ENCODE measurements at places on chromosomes 2 and 18.

GRCh38 chr2:44362207-44363015, 664 bp downstream of the CAMKMT start:
- peak; percentile 24 for DNase-seq
- no peaks in the 10 kb centered on the region for H3K36me3 ChIP-seq
- H3K27ac ChIP-seq, result peak overlapping the region; percentile 94
- no peaks in the 10 kb centered on the region for H3K27me3 ChIP-seq

DNA sequence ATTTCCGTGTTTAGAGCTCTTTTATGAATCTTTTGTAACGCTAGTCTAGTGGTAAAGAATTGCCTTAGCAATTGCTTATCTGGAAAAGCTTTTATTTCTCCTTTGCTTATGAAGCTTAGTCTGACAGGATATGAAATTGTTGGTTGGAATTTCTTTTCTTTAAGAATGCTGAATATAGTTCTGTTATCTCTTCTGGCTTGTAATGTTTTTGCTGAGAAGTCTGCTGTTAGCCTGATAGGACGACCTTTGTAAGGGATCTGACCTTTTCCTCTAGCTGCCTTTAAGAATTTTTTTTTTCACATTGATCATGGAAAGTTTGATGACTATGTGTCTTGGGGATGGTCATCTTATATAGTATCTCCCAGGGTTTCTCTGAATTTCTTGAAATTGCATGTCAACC, 101.1 kb downstream of the TRABD2A start:
- H3K36me3 ChIP-seq, result peaks cover 8% of the 10 kb centered on the region
- DNase-seq, result no peak
- H3K27ac ChIP-seq, result no peak overlapping the region
- H3K27me3 ChIP-seq, result no peaks in the 10 kb centered on the region

- DNase-seq, result no peak
- H3K27ac ChIP-seq, result no peak overlapping the region
- H3K36me3 ChIP-seq, result peaks cover 45% of the 10 kb centered on the region
- peaks cover 22% of the 10 kb centered on the region for H3K4me1 ChIP-seq
These were observed 249.3 kb upstream of the GULP1 start for GRCh38 chr2:188042412-188042811.

- H3K4me3 ChIP-seq, result no peak overlapping the region
- no peaks in the 10 kb centered on the region for H3K4me1 ChIP-seq
- no peaks in the 10 kb centered on the region for H3K27me3 ChIP-seq
These were observed 116.7 kb downstream of the PID1 start for GRCh38 chr2:229154381-229154780.

DNA sequence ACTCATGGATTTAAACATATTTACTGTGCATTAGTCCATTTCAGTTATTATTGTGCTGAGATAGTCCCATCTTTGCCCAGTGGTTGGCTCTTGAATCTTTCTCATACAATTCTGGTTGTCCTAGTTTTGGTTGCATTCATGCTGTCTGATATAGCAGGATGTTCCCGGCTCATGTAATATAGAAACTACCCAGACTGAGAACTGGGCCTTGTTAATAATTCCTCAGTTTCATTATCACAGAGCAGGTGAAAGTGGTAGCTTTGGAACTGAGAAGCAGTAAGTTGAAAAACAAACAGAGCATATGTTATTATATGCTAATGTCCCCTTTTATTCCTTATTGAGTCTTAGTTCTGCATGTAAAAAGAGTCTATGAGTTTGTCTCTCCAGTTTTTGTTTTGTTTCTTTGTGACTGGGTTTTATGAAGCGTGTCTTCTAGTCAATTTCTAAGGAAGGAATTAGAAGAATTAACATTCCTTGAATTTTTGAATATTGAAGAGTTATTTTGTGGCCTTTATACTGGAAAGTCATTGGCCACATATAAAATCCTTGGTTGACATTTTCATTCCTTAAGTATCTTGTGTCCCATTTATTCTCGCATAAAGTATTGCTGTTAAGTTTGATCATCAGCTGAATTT, 43.3 kb downstream of the EIF5B start:
- no peak for DNase-seq
- peaks cover 72% of the 10 kb centered on the region for H3K36me3 ChIP-seq
- H3K27me3 ChIP-seq, result no peaks in the 10 kb centered on the region
- no peak overlapping the region for H3K4me3 ChIP-seq
- H3K27ac ChIP-seq, result no peak overlapping the region

DNA sequence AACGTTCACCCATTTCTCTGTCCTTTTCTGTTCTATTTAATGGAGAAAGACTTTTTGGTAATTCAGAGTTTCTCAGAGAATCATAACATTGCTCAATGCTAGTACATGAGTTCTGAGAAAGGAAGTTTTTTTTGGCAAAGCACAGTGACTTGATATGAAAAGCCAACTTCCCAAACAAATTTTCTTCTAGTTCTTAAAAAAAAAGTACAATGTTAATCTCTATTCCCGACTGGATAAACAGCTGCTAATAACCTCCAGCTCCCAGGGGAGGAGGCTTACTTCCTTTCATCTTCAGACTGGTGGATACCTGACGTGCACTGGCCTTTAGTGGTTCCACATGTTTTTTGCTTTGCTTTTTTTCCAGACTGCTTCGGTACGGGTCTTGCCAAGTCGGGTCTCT, 284.6 kb upstream of the CCDC68 start:
- no peak for DNase-seq
- H3K4me1 ChIP-seq, result peaks cover 16% of the 10 kb centered on the region
- H3K27ac ChIP-seq, result peak overlapping the region; percentile 27
- H3K4me3 ChIP-seq, result no peak overlapping the region
- no peaks in the 10 kb centered on the region for H3K36me3 ChIP-seq
- no peaks in the 10 kb centered on the region for H3K27me3 ChIP-seq

GRCh38 chr2:73176881-73177644, 25.3 kb upstream of the NOTO start:
- peak overlapping the region; percentile 86 for H3K4me3 ChIP-seq
- H3K36me3 ChIP-seq, result no peaks in the 10 kb centered on the region
- DNase-seq, result peak; percentile 92
- H3K27ac ChIP-seq, result no peak overlapping the region

DNA sequence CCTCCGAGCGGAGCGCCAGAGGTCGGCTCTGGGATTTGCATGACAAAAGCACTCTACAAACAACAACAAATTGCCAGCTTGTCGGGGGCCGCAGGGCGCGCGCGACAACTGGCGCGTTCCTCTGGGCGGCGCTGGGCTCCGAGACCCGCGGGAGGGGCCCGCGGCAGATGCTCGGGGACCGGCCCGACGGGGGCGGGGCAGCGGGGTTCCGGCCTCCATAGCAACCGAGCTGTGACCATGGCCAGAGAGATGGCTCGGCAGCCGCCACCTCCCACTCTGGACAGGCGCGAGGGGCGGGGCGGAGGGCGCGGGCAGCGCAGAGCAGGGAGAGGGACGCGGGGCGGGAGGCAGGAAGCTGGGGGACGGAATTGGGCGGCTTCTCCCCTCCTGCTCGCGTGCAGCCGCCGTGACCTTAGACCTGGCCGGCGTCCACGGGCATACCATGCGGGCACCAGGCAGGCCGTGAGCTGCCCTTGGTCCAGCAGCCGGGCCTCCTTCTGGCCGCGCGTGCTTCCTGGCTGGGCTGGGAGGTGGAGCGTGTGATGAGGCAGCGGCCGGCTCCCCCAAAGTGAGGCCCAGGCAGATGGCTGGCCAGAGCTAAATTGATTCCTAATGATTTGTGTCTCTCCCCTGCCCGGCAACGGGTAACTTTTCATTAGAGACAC, 171.5 kb downstream of the CELF4 start:
- H3K4me3 ChIP-seq, result peak overlapping the region; percentile 65
- H3K27ac ChIP-seq, result no peak overlapping the region
- peaks cover 69% of the 10 kb centered on the region for H3K27me3 ChIP-seq
- peak; percentile 91 for DNase-seq

GRCh38 chr2:18578033-18578432, 11.3 kb downstream of the NT5C1B start:
- no peak for DNase-seq
- H3K27me3 ChIP-seq, result no peaks in the 10 kb centered on the region
- H3K27ac ChIP-seq, result no peak overlapping the region
- no peak overlapping the region for H3K4me3 ChIP-seq
- H3K36me3 ChIP-seq, result 0 out of 2 replicates have a peak, but pooled peaks cover 2% of the 10 kb centered on the region
- H3K4me1 ChIP-seq, result peaks cover 5% of the 10 kb centered on the region

DNA sequence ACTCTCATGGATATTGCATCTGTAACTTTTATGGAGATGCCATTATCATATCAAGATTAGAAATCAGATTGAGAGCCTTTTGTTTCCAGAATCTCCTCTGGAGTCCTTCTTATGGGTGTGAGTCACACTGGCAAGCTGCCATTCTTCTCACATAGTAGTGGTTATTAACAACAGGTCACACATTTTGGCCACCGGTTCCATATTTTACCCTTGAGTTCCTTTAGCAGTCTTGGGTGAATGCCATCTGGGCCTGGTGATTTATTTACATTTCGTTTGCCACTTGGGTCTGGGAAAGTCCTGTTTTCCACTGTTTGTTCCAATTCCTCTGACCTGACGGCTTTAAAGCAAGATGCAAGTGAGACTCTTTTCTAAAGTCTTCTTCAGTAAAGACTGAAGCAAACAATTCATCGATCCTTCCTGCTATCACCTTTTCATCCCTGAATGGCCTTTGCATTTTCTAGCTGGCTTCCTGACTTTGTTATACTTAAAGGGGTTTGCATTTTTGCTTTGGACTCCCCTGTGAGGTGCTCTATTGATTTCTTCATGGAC, 80.5 kb upstream of the CAVIN2 start:
- no peaks in the 10 kb centered on the region for H3K27me3 ChIP-seq
- peak overlapping the region; percentile 92 for H3K27ac ChIP-seq
- DNase-seq, result no peak
- peaks cover 7% of the 10 kb centered on the region for H3K36me3 ChIP-seq

- H3K4me1 ChIP-seq, result no peaks in the 10 kb centered on the region
- no peaks in the 10 kb centered on the region for H3K36me3 ChIP-seq
- H3K27me3 ChIP-seq, result no peaks in the 10 kb centered on the region
- no peak for DNase-seq
- no peak overlapping the region for H3K27ac ChIP-seq
- H3K4me3 ChIP-seq, result no peak overlapping the region
These were observed 450.9 kb downstream of the FBXO15 start for GRCh38 chr18:73696698-73697097.

- peaks cover 28% of the 10 kb centered on the region for H3K27me3 ChIP-seq
- H3K4me3 ChIP-seq, result peak overlapping the region; percentile 65
- no peak overlapping the region for H3K27ac ChIP-seq
These were observed 616 bp downstream of the RNPEPL1 start for GRCh38 chr2:240568678-240569522.

DNA sequence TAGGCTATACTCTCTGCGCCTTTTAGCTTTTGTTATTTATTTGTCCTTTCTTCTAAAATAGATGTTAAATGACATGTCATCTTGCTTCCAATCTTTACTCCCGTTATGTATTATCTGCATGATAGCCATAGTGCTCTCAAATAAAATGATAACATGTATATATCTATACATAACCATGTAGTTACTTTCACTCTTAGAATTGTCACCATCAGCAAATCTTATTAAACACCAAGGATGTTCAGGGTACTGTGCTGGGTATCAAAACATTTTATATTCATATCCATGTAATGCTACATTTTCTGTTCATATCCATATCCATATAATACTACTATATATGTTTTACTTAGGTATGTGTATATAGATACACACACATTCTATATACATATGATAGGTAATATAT, 176.4 kb upstream of the CHST9 start:
- no peak overlapping the region for H3K4me3 ChIP-seq
- H3K36me3 ChIP-seq, result no peaks in the 10 kb centered on the region
- H3K27me3 ChIP-seq, result no peaks in the 10 kb centered on the region
- no peaks in the 10 kb centered on the region for H3K4me1 ChIP-seq
- no peak overlapping the region for H3K27ac ChIP-seq

GRCh38 chr18:5122272-5122671, 74.8 kb downstream of the AKAIN1 start:
- DNase-seq, result no peak
- H3K4me3 ChIP-seq, result no peak overlapping the region
- H3K27me3 ChIP-seq, result peaks cover 3% of the 10 kb centered on the region
- H3K4me1 ChIP-seq, result no peaks in the 10 kb centered on the region

- no peak for DNase-seq
- no peak overlapping the region for H3K4me3 ChIP-seq
These were observed 26.2 kb downstream of the NAB1 start for GRCh38 chr2:190674966-190675650.

DNA sequence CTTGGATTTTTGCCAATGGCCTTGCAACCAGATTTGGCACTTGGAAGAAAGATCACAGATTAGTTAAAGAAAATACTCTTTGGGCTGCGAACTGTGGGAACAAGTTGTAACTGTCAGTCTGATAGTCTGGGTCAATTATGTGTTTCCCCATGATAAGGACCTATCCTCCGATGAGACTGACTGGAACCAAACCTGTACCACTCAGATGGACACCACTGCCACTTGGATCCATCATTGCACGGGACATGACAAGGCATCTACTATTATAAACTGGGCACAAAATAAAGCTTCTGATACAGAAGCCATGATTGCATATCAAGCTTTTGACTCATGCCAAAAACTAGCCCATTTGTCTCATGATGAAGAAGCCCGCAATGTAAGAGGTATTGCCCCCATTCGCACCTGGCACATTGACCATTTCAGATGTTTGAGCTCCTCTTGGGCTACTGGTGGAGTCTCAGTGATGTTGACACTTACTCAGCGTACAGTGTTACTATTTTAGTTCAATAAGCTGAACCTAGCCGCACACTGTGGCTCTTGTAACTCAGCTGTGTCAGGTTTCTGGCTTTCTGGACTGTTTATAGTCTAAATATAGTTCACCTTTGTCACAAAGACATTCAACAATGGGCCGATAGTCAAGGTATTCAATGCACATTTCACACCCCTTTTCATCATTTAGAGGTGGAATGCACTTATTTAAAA, 179.8 kb upstream of the RBBP8 start:
- no peak for DNase-seq
- no peak overlapping the region for H3K27ac ChIP-seq
- no peak overlapping the region for H3K4me3 ChIP-seq
- H3K27me3 ChIP-seq, result no peaks in the 10 kb centered on the region

GRCh38 chr2:239025951-239026461, 178.1 kb downstream of the TWIST2 start:
- H3K36me3 ChIP-seq, result no peaks in the 10 kb centered on the region
- DNase-seq, result no peak
- no peak overlapping the region for H3K4me3 ChIP-seq
- no peak overlapping the region for H3K27ac ChIP-seq

DNA sequence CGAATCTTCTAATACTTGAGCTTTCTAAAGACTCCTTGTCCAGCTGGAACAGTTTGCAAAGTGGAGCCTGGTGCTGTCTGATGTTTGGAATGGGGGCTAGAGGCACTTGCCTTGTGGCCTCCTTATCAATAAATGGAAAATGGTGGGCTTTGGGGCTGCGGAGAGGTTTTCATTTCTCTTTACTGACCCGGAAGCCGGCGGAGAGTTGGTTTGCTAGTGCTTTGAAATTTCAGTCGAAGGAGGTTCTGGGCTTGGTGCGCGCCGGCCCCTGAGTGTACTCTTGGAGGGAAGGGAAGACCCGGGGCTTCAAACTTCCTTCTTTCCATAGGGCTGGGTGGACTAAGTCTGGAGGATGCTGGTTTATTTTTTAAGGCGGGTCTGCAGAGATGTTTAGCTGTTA, 714 bp downstream of the RPIA start:
- peaks cover 14% of the 10 kb centered on the region for H3K27me3 ChIP-seq
- no peak overlapping the region for H3K27ac ChIP-seq
- peaks cover 36% of the 10 kb centered on the region for H3K4me1 ChIP-seq
- DNase-seq, result peak; percentile 14
- H3K4me3 ChIP-seq, result peak overlapping the region; percentile 93
- peaks cover 28% of the 10 kb centered on the region for H3K36me3 ChIP-seq

GRCh38 chr2:39779927-39780326, 869 bp upstream of the THUMPD2 start:
- peaks cover 54% of the 10 kb centered on the region for H3K4me1 ChIP-seq
- DNase-seq, result no peak
- peaks cover 9% of the 10 kb centered on the region for H3K36me3 ChIP-seq
- H3K27me3 ChIP-seq, result peaks cover 3% of the 10 kb centered on the region
- peak overlapping the region; percentile 58 for H3K4me3 ChIP-seq

- H3K4me1 ChIP-seq, result peaks cover 82% of the 10 kb centered on the region
- no peaks in the 10 kb centered on the region for H3K36me3 ChIP-seq
- no peak overlapping the region for H3K27ac ChIP-seq
- H3K27me3 ChIP-seq, result peaks cover 14% of the 10 kb centered on the region
These were observed 11.7 kb downstream of the CCBE1 start for GRCh38 chr18:59685501-59685900.

Data from WTC11 (cell line).